ENCODE measurements at places on chromosomes 3 and 15. TPM values are rescaled to one million over a fixed set of nuclear protein-coding genes. Genes with fewer than 3 reads are reported as not detected.

Gene MESP2
- not detected for polyA plus RNA-seq

Gene CCR1
- polyA plus RNA-seq = 8.0 TPM

Gene VILL
- polyA plus RNA-seq = 27.9 TPM

Gene CLDN16
- 0.27 TPM for polyA plus RNA-seq

Gene ZNF385D
- 32.7 TPM for polyA plus RNA-seq

Gene UBXN7
- polyA plus RNA-seq = 35.7 TPM

Gene PLA2G4E
- polyA plus RNA-seq = 0.13 TPM

Gene FBXO40
- polyA plus RNA-seq = 0.10 TPM

Gene BUB1B
- 58.1 TPM for polyA plus RNA-seq

Gene CORO2B
- 19.8 TPM for polyA plus RNA-seq

Data from right lung (tissue), 10 donors.